M059J (cell line): ENCODE measurements at places on chromosomes 7 and 10.
A peak's percentile ranks its signal among the peaks of the same experiment; 100 is the strongest.

GRCh38 chr7:74074770-74075169 is 8.8 kb upstream of the LIMK1 start:
- DNase-seq = no peak

DNA sequence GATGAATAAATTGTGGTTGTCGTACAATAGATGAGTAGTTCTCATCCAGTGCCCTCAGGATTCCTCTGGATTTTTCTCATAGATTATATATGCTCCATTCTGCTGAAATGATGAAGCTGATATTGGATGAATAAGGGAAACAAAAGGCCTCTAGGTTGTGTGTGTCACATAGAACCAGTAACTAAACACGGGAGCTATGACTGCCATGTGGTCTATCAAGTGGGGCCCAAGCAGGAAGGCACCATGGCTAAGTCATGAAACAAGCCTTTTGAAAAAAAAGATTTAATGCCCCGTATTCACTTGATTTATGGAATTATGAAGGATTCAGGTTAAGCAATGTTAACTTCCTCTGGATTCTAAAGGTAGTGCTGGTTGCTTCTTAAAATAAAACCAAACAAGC is 225.1 kb downstream of the TCF7L2 start:
- DNase-seq = no peak

DNA sequence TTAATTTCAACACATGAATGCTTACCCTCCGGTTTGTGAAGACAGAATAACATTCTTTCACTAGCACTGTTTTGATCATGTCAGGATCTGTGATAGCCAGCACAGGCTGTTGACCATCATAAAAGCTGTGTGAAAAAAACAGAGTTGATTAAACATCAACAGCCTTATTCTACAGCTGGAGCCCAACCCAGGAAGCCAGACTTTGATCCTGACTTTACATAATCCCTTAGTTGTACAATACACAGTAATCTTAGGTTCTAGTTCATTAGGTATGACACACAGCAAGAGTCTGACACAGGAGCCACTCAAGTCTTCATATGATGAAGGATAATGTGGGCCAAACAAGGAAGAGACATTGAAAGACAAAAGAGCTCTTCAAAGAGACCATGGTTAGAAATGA is 11.4 kb downstream of the CYP3A4 start:
- no peak for DNase-seq

DNA sequence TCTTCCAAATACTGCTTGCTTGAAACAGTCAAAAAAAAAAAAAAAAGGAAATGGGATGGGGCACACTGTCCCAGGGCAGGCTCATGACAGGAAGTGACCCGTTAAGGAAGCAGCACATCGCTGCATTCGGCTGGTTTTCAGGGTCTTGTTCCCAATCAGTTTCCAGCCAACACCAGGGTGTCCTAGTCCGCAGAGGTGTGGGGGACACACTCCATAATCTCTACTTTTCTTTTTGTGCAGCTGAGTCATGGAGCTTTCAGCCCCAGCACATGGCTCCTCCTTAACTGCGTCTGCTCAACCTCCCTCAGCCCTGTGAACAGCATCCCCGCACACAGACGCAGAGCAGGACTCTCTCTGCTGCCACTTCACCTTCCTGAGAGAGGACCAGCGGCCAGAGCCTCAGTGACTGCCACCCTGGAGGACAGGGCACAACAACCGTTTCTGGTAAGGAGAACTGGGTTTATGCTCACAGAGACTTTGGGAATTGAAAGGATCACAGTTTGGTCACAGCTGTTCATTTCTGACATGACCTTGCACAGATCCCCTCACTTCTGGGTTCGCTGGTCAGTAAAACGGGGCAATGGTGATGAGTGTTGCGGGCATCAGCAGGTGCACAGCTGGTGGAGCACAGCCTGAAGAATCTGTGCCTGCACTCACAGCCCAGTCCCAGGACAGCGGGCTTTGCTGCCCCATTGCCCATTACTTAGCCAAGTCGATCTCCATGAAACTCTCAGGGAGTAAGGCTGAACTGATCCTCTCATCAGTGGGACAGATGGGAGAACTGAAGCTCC is at the start of gene GIMAP5:
Gene GIMAP5 (plus strand): TSS at position 154 of the 791 bp plus-strand sequence. CDS start 3,467 bp downstream, outside the sequence.
- DNase-seq = no peak

DNA sequence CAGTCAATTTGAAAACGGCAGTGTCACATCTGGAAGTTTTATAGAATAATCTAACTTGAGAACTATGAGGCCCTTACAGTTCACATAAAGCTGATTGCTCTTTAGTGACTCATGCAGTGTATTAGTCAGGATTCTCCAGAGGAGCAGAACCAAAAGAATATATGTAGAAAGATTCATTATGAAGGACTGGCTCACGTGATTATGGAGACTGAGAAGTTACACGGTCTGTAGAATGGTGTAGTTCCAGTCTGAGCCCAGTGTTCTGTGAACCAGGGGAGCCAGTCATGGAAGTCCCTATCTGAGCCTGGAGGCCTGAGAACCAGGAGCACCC is 21.5 kb downstream of the RBM33 start:
- DNase-seq = peak; percentile 87
